CD4-positive, alpha-beta T cell treated with Interferon gamma for 1 hour (primary cell): ENCODE measurements at places on chromosomes 2 and 18.

DNA sequence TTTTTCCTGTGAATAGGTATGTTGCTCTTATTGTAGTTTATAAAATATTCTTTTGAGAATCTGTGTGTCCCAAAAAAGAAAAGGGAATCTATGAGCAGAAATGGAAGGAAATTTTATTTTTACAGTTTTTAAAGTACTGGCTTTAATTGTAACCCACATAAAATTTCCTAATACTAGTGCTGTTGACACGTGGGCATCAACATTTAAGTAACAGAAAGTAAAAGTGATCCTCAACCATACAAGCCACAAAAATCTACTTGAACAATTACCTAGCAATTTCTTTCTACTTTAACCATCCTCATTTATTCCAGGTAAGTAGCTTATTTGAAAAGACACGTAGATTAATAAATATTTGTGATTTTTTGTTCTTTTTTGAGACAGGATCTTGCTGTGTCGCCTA, 62.0 kb downstream of the MAP3K20 start:
- no peak for DNase-seq

- no peak for DNase-seq
Observed at GRCh38 chr2:223786943-223787342, 50.4 kb downstream of the AP1S3 start.

- no peak for DNase-seq
Observed at GRCh38 chr2:11553661-11554398, 20.0 kb downstream of the GREB1 start.

DNA sequence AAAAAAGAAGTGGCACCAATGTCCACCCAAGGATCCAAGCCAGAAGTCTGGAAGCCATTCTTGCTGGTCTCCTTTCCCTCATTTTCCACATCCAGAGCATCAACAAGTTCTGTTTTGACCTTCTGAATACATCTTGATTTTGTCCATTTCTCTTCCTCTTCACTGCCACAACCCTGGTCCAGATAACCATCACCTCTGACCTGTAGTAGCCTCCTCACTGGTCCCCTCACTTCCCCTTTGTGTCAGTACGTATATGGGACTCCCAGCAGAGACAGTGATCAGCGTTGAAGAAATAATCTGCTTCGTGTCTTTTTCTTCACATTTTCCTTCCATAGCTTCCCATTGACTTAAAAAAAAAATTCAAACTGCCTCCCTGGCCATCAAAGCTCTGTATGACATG, 109.3 kb upstream of the SP5 start:
- no peak for DNase-seq

DNA sequence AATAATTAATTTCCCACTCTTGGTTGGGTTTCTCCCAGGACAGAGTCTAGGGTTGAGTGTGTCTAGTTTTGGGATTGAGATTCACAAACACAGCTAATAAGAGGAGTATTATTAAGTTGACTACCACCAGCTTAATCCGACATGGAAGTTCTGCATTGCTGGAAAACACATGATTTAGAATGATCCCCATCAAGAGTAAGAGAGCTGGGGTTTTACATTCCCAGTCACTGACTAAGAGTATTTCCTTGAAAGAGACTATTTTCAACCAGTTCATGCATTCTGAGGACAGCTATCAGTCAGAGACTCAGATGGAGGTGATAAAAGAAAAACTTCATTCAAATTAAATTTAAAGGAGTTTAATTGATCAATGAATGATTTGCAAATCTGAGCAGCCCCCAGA, 334.6 kb upstream of the LRATD1 start:
- no peak for DNase-seq

DNA sequence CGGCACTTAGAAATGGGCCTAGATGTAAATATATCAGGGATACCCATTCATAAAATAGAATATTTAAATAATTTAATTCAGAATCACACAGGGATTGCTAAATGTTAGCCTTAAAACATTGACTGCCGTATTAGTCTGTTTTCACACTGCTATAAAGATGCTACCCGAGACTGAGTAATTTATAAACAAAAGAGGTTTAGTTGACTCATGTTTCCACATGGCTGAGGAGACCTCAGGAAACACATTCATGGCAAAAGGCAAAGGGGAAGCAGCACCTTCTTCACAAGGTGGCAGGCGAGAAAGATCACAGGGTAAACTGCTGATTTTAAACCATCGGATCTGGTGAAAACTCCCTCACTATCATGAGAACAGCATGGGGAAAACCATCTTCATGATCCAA, 223.6 kb upstream of the GULP1 start:
- no peak for DNase-seq

GRCh38 chr2:16058256-16058655, 117.9 kb downstream of the MYCN start:
- no peak for DNase-seq

- no peak for DNase-seq
Observed at GRCh38 chr18:46319783-46320182, 215.6 kb downstream of the HAUS1 start.

GRCh38 chr2:96207774-96208142, 869 bp downstream of the STARD7 start:
- DNase-seq: no peak

GRCh38 chr18:1094409-1094808, 189.7 kb downstream of the ADCYAP1 start:
- no peak for DNase-seq

GRCh38 chr2:100262555-100263320, 59.6 kb downstream of the LONRF2 start:
- peak; percentile 18 for DNase-seq

- DNase-seq: no peak
Observed at GRCh38 chr2:85853499-85854165, 35.2 kb downstream of the ST3GAL5 start.

- no peak for DNase-seq
Observed at GRCh38 chr2:9318461-9319337, 104.6 kb downstream of the ITGB1BP1 start.

DNA sequence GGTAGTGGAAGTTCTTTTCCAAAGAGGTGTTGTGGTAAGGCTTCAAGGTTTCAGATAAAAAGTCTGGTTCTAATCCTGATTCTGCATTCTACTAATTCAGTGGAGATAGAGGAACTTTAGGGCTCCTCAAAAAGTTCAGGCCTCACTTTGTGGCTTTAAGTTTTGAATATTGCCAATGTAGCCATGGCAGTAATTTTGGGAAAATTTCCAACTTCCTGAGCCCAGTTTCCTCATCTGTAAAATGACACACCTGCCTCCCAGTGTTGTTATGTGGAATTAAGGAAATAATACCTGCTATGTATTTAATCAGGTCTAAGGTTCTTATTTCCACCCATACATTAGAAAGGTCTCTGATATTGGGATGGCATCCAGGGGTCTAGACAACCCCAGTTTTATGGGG, 147.6 kb upstream of the ITGA6 start:
- no peak for DNase-seq

DNA sequence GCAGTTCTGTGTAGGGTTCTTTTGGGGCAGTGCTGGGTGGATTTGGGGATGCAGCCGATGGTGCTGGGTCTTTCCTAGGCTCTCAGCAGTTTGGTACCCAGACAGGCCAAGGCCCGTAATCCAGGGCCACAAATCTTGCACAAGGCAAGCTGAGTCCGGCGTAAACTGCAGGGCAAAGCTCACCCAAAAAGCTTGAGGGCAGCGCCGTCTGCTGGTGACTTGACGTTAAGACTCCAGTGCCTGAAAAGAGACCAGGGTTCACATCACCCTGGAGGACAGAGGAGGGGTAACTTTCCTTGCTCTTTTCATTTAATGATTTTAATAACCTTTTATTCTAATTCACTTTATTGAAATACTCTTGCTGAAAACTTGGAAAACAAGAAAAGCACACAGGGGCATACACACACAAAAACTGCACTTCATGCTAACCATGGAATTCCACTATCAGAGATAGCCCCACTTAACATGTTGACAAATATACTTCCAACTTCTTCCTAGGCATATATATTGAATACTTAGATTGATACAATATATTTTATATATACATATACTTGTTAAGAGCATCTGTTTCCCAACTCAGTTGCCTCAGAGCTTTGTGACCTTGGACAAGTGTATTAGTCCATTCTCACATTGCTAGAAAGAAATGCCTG, 38.9 kb downstream of the CNGA3 start:
- DNase-seq: peak; percentile 58

DNA sequence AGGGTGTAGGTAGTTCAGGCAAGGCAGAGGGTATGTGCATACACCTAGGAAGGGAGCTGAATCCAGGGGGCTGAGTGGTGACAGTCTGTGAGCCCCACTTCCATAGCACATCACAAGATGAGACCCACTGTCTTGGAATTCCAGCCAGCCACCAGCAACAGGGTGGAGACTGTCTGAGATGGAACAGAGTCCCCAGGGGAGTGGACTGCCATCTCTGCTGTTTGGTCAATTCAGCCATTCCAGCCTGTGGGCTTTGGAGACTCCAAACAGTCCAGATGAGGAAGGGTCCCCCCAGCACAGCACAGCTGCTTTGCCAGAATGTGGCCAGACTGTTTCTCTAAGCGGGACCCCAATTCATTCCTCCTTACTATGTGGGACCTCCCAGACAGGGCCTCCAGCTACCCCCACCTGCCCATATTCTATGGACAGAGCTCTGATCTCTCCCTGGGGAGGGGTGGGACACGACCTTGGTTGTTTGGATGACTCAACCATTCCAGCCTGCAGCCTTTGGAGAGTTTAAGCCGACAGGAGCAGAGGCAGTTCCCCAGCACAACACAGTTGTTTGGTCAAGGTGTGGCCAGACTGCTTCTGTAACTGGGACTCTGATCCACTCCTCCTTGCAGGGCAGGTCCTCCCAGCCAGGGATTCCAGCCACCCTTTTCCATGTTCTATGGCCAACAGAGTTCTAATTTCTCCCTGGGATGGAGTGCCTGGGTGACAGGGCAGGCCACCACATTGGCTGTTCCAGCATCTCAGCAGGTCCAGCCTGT, 178.0 kb downstream of the RND3 start:
- DNase-seq: no peak

GRCh38 chr2:156445296-156446220, 9.4 kb downstream of the GPD2 start:
- no peak for DNase-seq

DNA sequence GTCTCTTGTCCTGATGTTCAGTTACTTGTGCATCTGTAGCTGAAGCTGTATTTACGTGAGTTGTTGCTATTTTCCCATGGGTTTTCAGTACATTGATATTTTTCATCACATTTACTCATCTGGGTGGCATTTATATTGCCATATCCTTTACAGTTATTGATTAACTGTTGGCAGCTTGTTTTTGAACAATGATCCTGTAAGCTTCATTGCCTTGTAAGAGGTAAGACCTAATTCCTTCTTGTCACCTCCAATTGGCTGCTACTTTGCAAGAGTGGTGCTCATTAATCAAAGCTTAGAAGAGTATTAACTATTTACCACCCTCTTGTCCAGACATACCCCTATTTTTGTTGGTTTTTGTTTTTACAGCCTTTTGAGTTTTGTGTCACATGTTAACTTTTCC, 74.8 kb downstream of the COA5 start:
- DNase-seq: no peak

DNA sequence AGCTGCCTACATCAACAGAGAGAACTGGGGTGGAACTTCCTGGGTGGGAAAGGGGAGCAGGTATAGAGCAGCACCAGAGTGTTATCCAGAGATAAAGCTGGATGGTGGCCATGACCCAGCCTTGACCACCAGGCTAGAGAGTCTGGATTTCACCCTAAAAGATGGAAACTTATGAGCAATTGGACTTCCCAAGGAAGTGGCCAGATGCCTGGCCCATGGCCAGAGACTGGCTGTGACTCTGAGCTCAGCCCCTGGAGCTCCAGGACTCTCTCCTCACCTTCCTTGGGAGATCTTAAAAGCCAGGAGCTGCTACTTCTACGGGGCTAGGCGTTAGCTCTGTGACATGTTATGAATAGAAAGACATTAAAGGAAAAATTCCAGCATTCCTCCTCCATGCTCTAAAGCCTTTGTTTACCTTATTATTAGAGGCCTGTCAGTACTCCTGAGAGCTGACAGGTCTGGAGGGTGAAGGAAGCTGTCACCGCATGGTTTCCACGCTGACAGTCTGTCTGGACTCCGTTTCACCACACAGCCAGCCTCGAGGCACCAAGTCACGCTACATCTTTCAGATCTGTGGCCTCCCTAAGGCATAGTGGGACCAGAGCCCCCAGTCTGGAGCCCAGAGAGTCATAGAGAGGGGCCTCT, 260.0 kb upstream of the SIX2 start:
- DNase-seq: no peak

GRCh38 chr2:173359231-173359630, 4.6 kb downstream of the CDCA7 start:
- no peak for DNase-seq

- no peak for DNase-seq
Observed at GRCh38 chr2:110837446-110838409, 105.4 kb downstream of the ACOXL start.

DNA sequence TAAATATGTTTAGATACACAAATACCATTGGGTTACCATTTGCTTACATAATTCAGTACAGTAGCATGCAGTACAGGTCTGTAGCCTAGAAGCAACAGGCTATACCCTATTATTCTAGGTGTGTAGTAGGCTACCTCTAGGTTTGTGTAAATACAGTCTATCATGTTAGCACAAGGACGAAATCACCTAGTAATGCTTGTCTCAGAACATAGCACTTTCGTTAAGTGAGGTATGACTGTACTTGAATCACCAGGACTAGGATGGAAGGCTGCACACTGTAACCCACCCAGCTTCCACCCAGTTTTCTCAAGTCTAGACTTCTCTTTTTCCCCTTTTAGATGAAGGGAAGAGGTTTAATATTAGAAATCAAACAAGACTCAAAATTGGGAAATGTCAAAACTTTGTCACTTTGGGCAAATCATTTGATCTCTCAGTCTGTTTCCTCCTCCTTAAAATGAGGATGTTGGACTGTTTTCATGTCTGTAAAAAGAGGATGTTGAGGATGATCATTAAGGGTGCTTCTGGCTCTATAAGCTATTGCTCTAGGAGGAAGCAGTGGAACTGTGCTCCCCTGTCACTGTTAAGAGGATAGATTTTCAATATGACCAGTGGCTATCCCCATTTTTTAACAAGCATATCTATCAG, 3.7 kb upstream of the SOCS6 start:
- no peak for DNase-seq

DNA sequence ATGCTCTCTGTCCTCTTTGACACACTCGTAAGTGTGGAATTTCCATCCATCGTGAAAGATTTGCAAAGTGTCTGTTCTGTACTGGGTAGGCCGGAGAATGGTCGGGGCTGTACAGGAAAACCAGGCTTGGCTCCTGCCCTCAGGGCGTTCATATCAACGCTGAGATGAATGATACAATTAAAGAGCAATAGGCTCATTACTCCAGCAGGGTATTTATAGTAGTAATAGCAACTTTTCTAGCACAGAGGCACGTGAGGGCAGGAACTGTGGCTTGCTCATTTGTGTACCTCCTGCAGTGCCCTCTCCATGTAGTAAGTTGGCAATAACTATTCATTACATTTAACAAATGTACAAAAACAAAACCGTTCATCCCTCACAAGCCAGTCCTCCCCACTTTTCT, 5.3 kb upstream of the NCK2 start:
- DNase-seq: no peak
